NCI-H146 (cell line): ENCODE measurements at places on chromosomes 2 and 18.

GRCh38 chr2:19819097-19820065 is 82.4 kb downstream of the TTC32 start:
- no peak for DNase-seq

DNA sequence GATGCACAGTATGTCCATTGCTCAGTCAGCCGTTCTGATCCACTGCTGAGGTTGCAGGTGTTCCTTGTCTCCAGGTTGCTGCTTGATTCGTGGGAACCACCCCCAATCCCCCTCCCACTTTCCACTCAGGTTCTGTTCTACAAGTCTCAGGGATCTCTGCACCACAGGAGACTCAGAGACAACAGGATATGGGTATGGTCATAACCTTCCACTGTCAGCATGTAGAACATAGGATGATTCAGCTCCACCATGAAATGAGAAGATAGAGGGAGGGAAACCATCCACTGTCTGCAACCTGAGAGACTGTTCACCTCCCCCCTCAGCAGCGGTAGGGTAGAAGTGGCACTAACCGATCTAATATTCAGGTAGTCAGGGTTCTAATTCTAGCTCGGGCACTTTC is 19.0 kb upstream of the KLF7 start:
- DNase-seq: no peak

- no peak for DNase-seq
These were observed 31.4 kb downstream of the ABCB11 start for GRCh38 chr2:168999668-169000213.

GRCh38 chr2:116717832-116718231 is 1096.7 kb upstream of the DDX18 start:
- no peak for DNase-seq

DNA sequence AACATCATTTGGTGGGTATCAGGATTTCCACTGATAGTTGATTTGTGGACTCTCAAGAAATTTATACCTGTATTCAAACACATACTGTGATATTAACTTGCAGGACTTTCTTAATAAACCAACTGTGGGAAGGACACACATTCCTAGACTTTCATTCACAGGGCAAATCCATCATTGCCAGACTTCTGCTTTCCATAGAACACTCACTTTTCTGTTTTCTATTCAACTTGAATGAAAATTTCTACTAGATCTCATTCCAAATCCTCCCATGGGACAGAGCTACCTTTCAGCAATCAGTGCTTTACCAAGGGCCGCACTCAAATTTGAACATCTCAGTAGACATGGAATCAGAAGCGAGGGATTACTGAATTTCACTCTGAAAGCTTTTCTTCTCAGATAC is 612.5 kb downstream of the IRS1 start:
- DNase-seq: no peak

- no peak for DNase-seq
These were observed 170.9 kb upstream of the SIX2 start for GRCh38 chr2:45180033-45180746.

GRCh38 chr2:216118474-216118873 is 9.3 kb downstream of the XRCC5 start:
- DNase-seq: no peak

DNA sequence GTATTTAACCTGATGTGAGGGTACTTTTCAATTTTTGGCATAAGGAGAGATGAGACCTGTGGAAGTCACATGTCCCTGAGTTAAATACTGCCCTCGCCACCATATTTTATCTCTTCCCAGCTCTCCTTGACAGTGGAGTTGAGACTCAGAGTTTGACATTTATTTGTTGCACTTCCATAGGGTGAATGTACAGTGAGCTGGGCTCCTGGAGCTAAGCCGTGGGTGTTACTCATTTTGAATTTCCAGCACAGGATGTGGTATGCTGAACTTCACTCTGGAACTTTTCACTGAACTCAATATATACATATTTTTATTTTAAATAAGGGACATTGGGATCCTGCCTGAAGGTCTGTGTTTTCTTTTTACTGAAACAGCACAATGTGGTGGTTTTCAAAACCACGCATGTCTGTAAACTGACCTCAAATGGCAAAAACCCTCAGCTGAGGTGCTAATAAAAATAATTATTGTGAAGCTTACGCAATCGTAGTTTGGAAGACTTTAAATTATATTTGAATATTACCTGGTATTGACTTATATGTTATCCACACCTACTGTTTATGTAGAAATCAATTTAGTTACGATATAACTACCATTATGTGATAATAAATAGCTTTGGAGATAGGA is 12.1 kb downstream of the RNF144A start:
- DNase-seq: no peak

GRCh38 chr2:134738141-134738870 is 19.5 kb upstream of the TMEM163 start:
- no peak for DNase-seq

DNA sequence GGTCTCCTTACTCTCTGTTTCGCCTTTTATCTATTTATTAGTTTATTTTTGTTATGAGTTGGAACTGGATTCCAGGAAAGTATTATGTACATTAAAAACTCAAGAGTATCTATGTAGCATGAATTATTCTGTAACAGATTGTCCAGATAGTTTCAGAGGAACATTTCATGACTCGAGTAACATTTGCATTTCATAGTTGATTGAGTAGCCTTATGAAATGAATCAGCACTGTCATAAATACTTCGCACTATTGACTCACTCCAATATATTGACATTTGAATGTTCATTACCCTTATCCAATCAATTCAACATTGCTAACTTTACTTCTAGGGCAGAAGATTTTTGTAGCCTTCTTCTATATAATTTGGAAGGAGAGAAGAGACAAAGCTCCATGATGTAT is 11.3 kb upstream of the VRK2 start:
- no peak for DNase-seq

GRCh38 chr2:174662459-174662858 is 64.9 kb upstream of the WIPF1 start:
- DNase-seq: no peak

- no peak for DNase-seq
These were observed 349.9 kb upstream of the ZNF521 start for GRCh38 chr18:25701821-25702220.

DNA sequence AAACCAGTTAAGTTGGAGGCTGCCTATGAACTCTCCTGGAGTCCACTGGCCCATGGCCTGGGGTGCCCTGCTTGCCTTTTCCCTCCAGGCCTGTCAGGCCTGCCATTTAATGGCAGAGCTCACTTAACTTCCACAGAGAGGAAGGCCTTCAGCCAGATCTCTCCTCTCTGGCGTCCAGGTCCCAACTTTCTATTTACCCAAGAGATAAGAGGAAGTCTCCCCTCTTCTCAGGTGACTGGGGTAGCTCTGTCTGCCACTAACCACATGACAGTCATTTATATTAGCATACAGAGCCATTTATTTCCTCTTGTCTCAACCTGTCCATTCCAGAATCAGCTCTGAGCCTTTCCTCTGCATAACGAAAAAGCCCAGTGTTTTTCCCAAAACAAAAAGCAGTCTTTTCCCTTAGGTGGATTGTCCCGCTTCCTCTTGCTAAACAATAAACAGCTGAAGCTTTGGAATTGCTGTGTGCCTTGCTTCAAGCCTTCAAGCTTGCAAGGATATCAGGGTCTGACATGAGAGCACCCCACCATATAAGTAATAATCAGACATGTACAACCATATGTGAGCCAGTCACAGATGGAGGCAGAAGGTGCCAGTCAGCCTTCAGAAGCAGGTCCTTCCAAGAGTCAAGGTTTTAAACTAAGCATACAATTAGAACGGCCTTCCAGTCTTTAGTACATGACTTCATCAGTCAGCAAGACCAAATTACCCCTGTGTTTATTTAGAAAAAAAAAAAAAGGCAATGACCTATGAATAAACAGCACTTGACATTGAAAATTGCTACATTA is 71.2 kb upstream of the STPG4 start:
- DNase-seq: peak; percentile 76
